ENCODE measurements at places on chromosomes 2 and 18.

- DNase-seq = no peak
These were observed 12.8 kb upstream of the TWSG1 start for GRCh38 chr18:9321736-9322135.

GRCh38 chr2:22276696-22277095 is 1108.3 kb upstream of the KLHL29 start:
- DNase-seq = no peak

DNA sequence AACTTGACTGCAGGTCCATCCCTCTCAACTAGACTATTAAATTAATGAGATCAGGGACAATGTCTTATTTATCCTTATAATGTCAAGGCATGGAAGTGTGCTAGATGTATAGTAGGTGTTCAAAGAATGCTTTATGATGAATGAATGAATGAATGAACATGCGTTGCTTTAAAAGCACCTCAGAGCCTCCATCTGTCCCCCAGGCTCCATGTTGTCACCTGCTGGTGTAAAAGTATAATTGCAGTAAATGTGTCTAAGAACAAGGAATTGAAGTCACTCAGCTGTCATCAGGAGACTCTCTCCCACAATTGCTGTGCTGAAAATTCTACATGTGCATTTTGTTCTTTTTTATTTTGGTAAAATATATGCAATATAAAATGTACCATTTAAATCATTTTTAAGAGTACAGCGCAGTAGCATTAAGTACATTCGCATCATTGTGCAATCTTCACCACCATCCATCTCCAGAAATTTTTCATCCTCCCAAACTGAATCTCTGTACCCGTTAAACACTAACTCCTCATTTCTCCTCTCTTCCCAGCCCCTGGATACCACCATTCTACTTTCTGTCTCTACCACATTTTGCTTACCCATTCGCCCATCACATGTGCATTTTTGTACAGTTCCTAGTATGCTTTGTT is 52.6 kb downstream of the GNAL start:
- DNase-seq = no peak

- no peak for DNase-seq
These were observed 65.8 kb downstream of the SGPP2 start for GRCh38 chr2:222490131-222490530.

All from stimulated activated CD8-positive, alpha-beta memory T cell treated with anti-CD3 and anti-CD28 coated beads, Interleukin-7, amount 100 ng/mL, for 24 hours (primary cell).